ENCODE measurements at places on chromosomes 1 and 21.

GRCh38 chr21:16186742-16187141 lies 457.0 kb downstream of the USP25 start:
- DNase-seq: no peak

- no peak for DNase-seq
Observed at GRCh38 chr1:45275054-45275453, 51.6 kb upstream of the HPDL start.

DNA sequence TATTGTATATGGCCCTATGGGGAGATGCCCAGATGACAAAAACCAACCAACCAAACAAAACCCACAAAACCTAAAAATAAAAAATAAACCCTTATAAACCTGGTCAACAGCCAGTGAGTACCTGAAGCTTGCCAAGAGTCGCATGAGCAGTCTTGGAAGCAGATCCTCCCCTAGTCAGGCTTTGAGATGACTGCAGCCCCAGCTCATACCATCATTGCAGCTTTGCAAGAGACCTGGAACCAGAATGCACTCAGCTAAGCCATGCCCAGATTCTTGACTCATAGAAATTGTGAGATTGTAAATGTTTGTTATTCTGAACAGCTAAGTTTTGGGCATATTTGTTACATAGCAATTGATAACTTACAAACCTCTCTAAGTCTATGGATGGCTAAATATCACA lies 326.8 kb downstream of the HLX start:
- no peak for DNase-seq

GRCh38 chr1:3690282-3691065 lies 38.2 kb downstream of the TP73 start:
- DNase-seq: no peak

- DNase-seq: peak; percentile 16
Observed at GRCh38 chr1:32759521-32759981, 57.0 kb upstream of the SYNC start.

GRCh38 chr1:3795453-3796214 lies 664 bp downstream of the LRRC47 start:
- DNase-seq: no peak

GRCh38 chr1:201250326-201251011 lies 32.8 kb upstream of the PKP1 start:
- DNase-seq: no peak

DNA sequence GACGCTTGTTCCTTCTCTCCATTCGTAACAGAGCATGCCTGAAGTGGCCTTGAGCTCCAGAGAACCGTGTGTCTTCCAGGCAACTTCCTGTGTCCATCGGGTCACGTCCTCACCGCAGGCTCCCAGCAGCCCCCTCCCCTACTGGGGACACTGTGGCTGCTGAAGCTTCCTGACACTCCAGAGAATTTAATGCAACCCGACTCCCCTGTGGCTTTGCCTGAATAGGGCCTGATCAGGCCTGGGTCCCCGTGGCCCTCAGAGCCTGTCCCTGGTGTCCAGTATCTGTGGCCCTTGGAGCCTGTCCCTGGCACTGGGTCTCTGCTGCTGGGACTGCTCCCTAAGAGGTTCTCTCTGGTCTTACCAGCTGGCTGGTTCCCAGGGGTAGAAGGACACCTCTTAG lies 219.7 kb upstream of the VAMP3 start:
- no peak for DNase-seq

DNA sequence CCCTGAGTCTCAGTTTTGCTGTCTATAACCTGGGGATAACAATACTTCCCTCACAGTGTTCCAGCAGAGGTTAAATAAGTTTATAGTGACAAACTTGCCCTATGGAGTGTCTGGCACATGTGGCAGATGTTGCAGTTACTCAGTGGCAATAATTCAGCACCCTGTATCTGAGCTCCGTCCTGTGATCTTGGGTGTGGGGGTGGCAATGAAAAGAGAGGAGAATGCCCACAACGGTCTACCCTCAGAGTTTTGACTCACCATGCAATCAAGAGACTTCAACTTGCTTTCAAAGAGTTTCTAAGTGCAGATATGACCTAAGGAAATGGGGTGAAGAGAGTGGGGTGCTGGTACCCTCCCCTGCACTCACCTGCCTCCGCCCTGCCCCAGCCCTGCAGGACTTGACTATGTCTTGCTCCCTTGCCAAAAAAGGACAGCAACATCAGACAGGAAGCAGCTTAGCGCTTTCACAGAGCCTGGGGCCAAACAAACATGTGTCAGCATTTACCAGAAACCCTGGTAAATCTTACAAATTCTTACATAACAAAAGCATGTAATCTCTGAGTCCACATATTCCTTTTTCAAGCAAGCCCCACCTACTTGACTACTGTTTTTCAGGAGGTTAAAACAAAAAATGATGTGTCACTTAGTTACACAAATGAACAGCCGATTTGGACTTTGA lies 185.1 kb upstream of the CAMK1G start:
- no peak for DNase-seq

- peak; percentile 49 for DNase-seq
Observed at GRCh38 chr1:229059671-229060539, 211.0 kb upstream of the RAB4A start.

GRCh38 chr1:220784751-220785150 lies 2.0 kb upstream of the MTARC1 start:
- no peak for DNase-seq

- peak; percentile 75 for DNase-seq
Observed at GRCh38 chr1:181097242-181097641, 8.7 kb downstream of the IER5 start.

DNA sequence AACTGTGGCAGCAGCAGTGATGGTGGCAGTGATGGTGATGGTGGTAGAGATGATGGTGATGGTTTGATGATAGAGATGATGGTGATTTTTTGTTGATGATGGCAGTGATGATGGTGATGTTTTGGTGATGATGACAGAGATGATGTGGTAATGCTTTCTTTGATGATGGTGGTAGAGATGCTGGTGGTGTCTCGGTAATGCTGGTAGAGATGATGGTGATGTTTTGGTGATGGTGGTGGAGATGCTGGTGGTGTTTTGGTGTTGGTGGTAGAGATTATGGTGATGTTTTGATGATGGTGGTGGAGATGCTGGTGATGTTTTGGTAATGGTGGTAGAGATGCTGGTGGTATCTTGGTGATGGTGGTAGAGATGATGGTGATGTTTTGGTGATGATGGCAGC lies 131.6 kb downstream of the NAV1 start:
- DNase-seq: no peak

GRCh38 chr1:56223968-56224367 lies 355.4 kb downstream of the PLPP3 start:
- DNase-seq: no peak

DNA sequence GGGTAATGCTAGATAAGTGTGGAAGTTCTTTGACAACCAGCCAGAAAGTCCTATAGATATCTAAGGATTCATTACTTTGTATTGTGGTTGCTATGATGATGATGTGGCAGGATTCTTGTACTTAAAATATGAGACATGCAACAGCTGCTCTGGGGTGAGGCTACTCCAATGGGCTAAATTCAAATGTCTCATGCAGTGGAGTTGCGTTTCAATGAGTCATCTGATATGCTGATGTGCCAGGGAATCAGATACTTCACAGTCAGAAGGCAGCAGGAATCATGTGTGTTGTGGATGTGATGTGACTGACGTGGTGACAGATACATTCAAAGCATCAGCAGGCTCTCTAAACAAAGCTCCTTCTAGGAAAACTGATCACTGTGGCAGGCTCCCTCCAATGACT lies 66.5 kb downstream of the TSEN15 start:
- DNase-seq: peak; percentile 29

- DNase-seq: peak; percentile 60
Observed at GRCh38 chr1:3651930-3652547, at the start of gene TP73. Gene TP73, plus strand, starts transcription at chr1:3652516. Its CDS starts 29,850 bp downstream, at chr1:3682366.

DNA sequence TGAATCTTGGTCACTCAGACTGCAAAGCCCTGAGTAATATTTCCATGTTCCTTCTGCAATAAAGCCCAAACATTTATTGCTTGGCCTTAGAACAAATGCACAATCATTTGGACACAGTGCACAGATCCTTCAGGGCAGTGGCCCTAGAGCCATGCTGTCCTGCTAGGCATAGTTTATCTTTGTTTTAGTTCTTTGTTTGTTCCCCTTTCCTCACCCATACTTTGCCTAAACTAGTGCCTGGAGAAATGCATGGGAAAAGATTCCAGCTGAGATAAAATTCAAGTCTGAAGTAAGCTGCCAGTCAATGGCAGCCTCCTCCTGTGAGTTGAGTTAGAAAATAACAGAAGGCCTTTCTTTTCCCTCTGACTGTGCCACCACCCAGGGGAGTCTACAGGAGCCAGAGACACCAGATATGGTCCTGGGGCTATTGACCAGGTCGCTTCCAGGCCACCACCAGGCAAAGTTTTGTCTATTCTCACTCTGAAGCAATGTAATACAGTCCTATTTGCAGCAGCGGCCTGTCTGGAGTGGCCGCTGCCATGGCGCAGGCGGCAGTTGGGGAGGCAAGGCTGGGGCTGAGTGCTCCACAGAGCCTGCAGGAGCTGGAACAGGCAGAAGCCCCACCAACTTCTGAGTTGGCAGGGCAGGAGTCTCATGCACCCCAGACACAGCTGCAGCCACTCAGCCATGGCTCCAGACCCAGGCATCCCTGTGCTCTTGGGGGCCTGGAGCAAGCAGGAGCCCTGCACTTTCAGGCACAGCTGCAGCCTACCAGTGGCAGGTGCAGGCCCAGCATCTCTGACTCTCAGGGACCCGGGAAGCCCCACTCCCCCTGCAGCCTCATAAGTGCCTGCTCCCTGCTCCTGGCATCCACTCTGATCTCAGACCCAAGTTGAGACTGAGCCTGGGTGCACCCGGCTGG lies 258.6 kb downstream of the GPATCH2 start:
- no peak for DNase-seq

DNA sequence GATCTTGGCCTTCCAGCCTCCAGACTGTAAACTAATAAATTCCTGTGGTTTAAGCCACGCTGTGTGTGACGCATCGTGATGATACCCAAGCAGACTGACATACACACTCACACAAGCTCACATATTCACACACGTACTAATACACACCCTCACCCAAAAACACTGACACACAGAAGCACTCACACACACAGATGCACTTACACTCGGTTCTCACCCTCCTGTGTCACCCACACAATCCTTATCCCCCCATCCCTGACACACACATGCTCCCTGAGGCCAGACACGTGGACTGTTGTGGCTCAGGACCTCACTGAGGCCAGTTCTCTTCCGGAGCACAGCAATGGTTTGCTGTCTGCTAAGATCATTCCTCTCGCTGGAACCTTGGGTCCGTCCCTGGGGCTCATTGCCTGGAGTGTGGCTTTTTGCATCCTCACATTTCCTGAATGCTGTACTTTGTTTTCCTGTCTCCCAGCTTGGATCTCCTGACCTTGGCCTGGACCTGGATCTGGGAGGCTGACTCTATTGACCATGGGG lies 76.9 kb upstream of the LYST start:
- no peak for DNase-seq

DNA sequence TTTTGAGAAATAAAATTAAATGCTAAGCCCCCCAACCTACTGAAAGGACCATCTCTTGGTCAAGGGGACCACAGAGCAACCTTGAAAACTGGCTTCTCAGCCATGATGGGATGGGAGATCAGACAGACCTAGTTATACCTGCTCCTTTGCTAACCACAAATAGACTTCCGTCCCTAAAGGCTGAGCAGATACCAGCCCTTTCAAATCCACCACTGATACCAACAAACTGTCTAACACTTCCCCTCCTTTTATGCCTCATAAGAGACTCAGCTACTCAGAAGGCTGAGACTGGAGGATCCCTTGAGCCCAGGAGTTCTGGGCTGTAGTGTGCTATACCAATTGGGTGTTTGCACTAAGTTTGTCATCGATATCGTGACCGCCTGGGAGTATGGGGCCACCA lies 407.3 kb downstream of the SIPA1L2 start:
- DNase-seq: no peak

- DNase-seq: no peak
Observed at GRCh38 chr1:183238071-183238470, 52.0 kb downstream of the LAMC2 start.

GRCh38 chr1:246607462-246607861 lies 41.2 kb downstream of the CNST start:
- no peak for DNase-seq

DNA sequence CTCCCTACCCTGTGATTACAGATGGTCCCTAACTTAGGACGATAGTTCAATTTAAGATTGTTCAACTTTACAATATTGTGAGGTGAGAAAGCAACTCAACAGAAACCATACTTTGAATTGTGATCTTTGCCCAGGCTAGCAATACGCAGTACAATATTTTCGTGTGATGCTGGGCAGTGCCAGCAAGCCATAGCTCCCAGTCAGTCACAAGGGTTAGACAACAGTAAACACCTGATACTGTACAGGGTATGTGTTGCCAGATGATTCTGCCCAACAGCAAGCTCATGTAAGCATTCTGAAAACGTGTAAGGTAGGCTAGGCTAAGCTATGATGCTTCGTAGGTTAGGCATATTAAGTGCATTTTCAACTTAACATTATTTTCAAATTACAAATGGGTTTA lies 11.9 kb downstream of the GPBP1L1 start:
- no peak for DNase-seq

GRCh38 chr1:109557520-109557919 lies 9.1 kb downstream of the GNAI3 start:
- no peak for DNase-seq

GRCh38 chr1:101338714-101339430 lies 102.1 kb downstream of the S1PR1 start:
- DNase-seq: no peak

GRCh38 chr1:40612345-40612831 lies 53.1 kb downstream of the RIMS3 start:
- DNase-seq: peak; percentile 92

- no peak for DNase-seq
Observed at GRCh38 chr1:42936309-42937078, 22.2 kb downstream of the SLC2A1 start.

DNA sequence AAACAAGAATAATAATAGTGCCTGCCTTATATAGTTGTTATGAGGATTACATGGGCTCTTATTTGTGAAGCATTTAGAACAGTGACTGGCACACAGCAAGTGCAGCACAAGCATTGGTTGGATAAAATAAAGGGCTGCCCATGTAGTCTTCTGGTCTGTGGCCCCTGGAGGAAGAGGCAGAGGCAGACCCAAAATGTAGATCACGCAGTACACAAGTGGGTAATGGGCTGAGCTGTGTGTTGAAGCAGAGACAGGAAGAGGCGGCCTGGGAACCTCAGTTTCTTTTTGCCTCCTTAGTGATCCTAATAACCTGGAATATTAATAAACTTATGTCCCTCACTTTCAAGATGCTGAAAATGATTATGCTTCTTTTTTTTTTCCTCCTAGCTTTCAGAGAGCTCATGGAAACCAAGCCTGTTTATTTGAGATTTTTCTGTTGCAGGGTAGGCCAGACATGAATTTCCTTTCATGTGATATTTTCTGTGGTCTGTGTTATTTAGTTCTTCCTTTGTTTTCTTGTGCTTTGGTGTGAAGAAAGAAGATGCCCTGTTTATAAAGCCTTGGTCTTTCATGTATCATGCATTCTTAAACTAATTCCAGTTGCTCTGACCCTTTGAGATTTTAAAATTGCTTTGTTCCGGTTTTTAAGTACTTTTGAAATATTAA lies 42.5 kb downstream of the LRRC8D start:
- DNase-seq: no peak

Data from eye (tissue), 1 donor.